ENCODE measurements at places on chromosomes 11 and 22.

- no peak for DNase-seq
These were observed 134.8 kb downstream of the LARGE1 start for GRCh38 chr22:33785283-33785968.

- no peak for DNase-seq
These were observed 46.6 kb upstream of the WNT7B start for GRCh38 chr22:46023558-46023981.

- no peak for DNase-seq
These were observed 167.1 kb upstream of the TTC12 start for GRCh38 chr11:113147249-113147648.

DNA sequence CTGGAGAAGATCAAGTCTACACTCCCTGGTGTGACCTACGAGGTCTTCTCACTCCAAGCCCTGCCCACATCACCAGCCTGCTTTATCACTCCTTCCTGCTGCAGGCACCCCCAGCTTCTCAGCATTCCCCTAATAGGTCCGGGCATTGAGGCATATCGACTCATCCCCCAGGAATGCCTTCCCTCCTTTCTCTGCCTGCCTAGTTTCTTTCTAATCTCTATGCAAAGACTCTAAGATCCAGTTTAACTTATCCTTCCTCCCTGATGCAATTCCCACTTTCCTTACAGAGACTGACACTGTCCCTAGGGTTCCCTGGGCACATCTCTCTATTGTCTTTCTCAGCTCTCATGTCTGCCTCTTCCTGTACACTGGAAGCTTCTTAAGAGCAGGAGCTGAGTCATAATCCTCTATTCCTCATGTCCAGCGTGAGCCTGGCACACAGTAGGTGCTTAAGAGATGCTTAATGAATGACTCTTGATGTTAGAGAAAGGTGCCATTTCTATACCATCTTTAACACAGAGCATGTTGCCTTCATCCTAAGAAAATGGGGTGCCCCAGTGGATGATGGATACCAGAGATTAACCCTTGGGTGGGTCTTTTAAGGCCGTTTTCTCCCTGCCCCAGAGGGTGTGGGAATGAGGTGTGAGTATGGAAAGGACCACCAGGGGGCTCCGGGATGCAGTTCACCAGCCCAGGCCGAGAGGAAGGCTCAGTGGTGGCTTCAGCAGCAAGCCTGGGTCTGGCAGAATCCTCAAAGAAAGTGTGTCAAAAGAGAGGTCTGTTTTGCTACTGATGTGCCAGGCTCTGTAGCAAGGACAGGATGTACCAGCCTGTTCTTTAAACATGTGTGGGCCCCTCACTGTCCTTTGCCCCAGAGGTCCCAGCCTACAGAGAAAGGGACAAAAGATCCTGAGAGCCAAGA lies 34.7 kb downstream of the PARVA start:
- peak; percentile 76 for DNase-seq

DNA sequence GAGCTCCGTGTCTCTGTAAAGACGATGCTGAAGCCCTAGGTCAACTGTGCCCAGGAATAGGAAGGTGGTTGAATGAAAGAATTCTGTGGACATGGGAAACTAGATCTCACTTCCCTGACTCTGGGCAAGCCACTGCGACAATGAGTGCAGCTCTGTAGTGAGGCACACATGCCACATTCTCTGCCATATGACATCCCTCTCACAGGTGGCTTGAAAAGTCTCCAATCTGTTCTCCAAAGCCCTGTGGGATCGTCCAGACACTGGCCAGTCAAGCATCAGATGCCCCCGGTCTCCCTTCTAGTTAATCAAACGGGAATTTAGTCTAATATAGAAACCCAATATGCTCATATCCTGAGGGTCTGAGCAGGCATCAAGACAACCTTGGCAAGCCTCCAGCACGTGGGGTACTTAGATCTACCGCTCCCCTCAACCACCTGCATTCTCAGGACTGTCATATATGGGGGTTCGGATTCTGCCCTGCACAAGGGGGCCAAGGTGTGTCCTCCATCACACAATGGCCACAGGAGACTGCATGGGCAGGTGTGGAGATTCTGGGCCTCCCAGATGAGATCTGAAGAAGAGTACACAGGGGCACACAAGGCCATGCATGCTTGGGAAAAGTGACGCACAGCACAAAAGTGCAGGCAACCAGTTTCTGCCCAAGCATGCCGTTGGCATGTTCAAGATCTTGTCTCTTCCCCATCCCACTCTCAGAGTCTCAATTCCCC lies 11.9 kb downstream of the DKK3 start:
- no peak for DNase-seq

GRCh38 chr11:13030857-13031256 lies 21.7 kb downstream of the RASSF10 start:
- no peak for DNase-seq

GRCh38 chr11:44774108-44774507 lies 47.3 kb downstream of the TSPAN18 start:
- DNase-seq, result no peak

DNA sequence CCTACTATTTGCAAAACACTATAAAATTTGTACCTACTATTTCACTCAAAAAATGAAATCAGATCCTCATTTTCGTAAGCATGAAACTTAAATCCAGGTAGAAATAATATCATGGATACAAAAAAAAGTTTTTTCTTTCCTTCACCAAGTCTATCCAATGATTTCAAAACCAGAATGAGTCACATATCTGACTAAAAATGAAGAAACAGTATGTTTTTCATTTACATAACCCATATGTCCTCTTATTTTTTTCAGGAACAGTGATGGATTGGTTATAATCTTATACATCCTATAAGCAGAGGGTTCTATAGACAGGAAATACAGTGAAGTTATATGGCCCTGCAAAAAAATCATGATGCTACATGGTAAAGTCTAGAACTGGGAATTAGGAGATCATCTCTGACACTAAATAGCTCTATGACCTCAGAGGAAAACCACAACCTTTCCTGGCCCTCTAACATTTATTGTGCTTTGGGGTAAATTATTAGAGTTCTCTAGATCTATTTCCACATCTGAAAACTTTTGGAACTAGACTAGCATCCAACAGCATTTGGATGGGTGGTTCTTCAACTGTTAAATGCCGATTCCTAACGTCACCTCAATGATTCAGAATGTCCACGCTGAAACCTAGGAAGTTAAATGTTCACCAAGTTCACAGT lies 10.9 kb downstream of the MTMR2 start:
- DNase-seq, result no peak

- peak; percentile 73 for DNase-seq
These were observed 109.8 kb downstream of the BCR start for GRCh38 chr22:23289851-23290724.

GRCh38 chr11:116122697-116123472 lies 618.7 kb upstream of the CADM1 start:
- no peak for DNase-seq

- no peak for DNase-seq
These were observed 26.0 kb upstream of the API5 start for GRCh38 chr11:43285826-43286225.

DNA sequence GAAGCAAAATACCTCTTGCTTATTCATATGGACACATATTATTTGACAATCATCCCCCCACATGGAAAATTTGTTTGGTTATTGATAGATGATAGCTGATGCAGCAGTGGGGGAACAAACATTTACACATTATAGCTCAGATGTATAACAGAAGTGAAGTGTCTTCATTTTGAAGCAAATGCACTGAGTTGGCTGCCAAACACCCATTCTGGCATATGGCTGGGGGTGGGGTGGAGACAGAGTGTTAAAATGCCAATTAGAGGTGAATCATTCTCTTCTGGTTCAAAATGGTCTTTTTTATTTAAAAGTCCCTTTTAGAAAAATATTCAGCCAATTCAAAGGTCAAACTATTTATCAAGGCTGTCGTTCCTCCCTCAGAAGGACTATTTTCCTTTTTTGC lies 157.3 kb upstream of the TRPC6 start:
- DNase-seq, result no peak

DNA sequence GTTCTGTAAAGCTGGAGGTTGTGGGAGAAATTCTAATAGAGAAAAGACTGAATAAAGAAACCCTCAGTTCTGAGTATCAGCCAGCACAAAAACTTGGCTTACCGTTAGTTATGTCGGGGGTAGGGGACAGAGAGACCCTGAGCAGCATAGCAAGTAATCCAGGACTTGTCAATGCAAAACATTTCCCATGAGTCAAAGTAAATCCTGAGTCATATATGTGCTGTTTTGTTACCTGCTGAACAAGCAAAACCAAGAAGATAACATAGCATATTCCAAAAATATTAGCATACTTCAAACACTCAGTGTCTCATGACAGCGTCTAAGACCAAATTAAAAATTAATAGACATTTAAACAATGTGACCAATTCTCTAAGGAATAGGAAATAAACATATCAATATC lies 75.1 kb upstream of the LUZP2 start:
- DNase-seq, result no peak

- DNase-seq, result no peak
These were observed 89.0 kb upstream of the GRIA4 start for GRCh38 chr11:105520706-105521345.

GRCh38 chr22:46350646-46351045 lies 15.1 kb downstream of the TRMU start:
- DNase-seq, result no peak

DNA sequence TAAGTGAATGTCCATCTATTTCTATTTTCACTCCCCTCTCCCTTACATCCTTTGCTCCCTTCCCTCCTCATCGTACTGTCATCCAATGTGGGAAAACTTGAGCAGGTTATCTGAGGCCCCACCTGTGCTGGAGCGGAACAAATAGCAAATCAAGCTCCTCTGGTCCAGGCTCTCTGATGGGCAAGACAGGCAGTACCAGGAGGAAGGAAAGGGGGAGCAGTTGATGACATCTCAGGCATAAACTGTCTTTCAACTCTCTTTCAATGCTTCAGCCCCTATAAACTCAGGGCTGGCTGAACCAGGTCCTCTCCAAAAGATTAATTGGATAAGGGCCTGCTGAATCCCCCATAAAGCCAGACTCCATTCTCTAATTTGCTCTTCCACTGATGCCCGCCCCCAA lies 1.5 kb upstream of the CCKBR start:
- no peak for DNase-seq

- peak; percentile 63 for DNase-seq
These were observed 3.3 kb upstream of the LIN7C start for GRCh38 chr11:27509908-27510307.

- DNase-seq, result no peak
These were observed 26.7 kb downstream of the PARVG start for GRCh38 chr22:44207173-44207980.

- DNase-seq, result no peak
These were observed 274.0 kb downstream of the BRD1 start for GRCh38 chr22:49553518-49554295.

DNA sequence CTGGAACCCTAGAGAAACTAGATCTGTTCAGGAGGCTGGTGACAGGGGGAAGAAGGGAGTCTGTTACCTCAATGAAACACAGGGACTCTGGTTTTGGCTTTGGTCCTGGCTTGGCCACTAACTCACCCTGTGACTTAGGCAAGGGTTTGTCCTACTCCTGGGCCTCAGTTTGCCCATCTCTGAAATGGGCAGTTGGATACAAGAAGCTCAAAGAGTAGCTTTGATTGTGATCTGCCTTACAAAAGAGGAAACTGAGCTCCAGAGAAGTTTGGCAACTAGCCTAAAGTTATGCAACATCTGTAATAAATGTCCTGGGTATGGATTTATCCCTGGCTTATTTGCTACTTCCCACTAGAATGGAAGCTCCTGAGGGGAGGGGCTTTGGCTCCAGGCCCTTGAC lies 24.0 kb upstream of the LMO1 start:
- peak; percentile 3 for DNase-seq

- DNase-seq, result peak; percentile 66
These were observed at the start of gene SLC15A3 for GRCh38 chr11:60951904-60952741. SLC15A3 (minus strand) TSS chr11:60952176; CDS start chr11:60951551, 625 bp downstream.

DNA sequence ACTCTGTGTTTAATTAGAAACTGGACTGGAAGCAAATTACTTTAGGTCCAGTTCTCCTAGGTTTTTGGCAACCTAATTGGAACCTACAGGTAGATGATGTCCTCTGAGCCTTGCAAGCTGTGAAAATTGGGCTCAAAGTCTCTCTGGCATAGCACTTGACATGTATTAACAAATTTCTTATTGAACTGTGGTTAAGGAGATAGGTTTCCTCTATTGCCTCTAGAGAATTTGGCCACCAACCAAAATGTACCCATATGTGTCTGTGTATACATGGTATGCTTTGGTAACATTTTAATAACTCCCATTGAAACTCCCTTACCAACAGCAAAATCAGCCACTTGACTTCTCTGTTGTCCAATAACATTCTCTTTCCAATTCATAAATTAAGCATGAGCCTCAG lies at the start of gene OR4D10:
OR4D10 (plus strand) TSS at position 301 of the 400 bp plus-strand sequence. CDS start 4,115 bp downstream, outside the sequence.
- no peak for DNase-seq

- no peak for DNase-seq
These were observed 388.2 kb downstream of the TMEM135 start for GRCh38 chr11:87425943-87426342.

DNA sequence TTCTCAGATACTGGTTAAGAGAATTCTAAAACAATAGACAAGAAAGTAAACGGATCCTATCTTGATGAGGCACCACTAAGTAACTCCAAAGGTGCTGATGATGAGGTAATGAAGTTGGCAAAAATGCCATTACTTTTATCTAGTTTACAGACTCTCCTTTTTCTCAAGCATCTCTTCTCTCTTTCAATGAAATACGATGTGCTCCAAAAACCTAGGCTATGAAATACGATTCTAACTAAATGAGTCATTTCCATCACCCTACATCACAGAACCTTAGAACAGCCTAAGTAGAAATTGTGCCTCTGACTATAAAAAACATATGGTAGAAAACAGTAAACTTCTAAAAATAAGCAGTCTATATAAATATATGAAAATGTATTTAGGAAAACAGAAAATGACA lies 58.9 kb upstream of the ARHGAP32 start:
- DNase-seq, result no peak

- peak; percentile 90 for DNase-seq
These were observed 3.4 kb upstream of the IGLL5 start for GRCh38 chr22:22884010-22884887.

- DNase-seq, result no peak
These were observed 66.1 kb downstream of the OR5AK2 start for GRCh38 chr11:57054817-57055216.

- DNase-seq, result no peak
These were observed 37.5 kb downstream of the SYN3 start for GRCh38 chr22:33020721-33021120.

DNA sequence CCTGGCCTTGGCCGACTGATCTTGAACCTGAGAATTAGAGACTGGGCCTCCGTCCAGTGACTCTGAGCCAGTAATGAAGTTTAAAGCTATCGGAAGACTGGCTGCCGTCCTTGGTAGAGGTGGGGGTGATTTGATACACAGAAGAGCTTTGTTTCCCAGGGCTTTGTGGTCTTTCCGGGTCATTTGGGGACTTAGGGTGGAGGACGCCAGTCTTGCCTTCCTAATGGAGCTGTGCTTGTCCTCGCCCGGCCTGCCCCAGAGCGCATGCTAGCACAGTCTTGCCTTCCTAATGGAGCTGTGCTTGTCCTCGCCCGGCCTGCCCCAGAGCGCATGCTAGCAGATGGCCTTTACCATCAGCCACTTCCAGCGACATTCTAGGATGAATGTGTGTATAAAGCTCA lies 65.8 kb downstream of the ST3GAL4 start:
- DNase-seq, result no peak

- no peak for DNase-seq
These were observed 27.0 kb downstream of the DSCAML1 start for GRCh38 chr11:117770061-117770460.

- DNase-seq, result no peak
These were observed 132.9 kb downstream of the COMMD9 start for GRCh38 chr11:36156161-36156816.

- DNase-seq, result no peak
These were observed 111.8 kb downstream of the MPPED2 start for GRCh38 chr11:30474151-30474954.

Measured in OCI-M1 (cell line).